Stimulated activated CD8-positive, alpha-beta memory T cell treated with anti-CD3 and anti-CD28 coated beads, Interleukin-7, amount 100 ng/mL, for 48 hours (primary cell): ENCODE measurements at places on chromosomes 5 and 9.
A peak's percentile ranks its signal among the peaks of the same experiment; 100 is the strongest.

DNA sequence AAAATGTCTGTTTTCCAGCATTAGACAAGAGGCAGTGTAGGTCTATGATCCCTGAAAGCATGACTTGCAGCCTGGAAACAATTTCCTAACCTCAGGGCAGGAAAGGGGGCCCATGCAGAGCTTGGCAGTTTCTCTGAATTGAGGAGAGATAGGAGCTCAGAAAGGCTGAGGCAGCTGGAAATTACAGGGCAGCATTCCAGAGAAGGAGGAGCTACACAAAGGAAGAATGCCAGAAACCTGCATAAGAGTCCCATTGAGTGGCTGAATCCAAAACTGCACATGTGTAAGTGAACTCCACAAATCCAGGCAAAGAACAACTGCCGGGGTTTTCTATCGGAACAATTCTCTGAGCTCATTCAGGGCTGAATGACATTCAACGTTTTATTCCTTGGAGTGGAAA, 346.8 kb downstream of the PIK3R1 start:
- no peak for DNase-seq

GRCh38 chr9:99167119-99167518, 54.6 kb downstream of the ALG2 start:
- DNase-seq, result no peak

DNA sequence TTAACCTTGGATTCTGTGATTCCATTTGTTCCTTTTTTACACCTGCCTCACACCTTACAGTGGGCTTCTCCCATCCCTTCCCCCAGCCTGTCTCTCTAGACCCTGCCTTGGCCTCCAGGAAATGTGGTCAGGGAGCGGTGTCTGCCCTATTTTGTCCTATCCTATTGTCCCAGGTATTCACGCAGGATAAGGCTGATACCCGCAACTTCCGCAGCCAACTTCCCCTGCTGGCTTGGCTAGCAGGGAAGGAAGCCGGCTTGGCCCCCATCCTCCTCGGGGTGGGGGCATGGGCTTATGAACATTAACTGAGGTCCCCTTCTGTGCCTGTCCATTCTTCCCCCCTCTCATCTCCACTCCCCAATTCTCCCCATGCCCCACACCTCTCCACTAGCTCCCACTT, 3.5 kb downstream of the CSF1R start:
- no peak for DNase-seq

- DNase-seq, result no peak
Observed at GRCh38 chr5:80059354-80059980, 24.3 kb downstream of the THBS4 start.

GRCh38 chr5:111933086-111933485, 176.1 kb upstream of the NREP start:
- DNase-seq, result no peak

DNA sequence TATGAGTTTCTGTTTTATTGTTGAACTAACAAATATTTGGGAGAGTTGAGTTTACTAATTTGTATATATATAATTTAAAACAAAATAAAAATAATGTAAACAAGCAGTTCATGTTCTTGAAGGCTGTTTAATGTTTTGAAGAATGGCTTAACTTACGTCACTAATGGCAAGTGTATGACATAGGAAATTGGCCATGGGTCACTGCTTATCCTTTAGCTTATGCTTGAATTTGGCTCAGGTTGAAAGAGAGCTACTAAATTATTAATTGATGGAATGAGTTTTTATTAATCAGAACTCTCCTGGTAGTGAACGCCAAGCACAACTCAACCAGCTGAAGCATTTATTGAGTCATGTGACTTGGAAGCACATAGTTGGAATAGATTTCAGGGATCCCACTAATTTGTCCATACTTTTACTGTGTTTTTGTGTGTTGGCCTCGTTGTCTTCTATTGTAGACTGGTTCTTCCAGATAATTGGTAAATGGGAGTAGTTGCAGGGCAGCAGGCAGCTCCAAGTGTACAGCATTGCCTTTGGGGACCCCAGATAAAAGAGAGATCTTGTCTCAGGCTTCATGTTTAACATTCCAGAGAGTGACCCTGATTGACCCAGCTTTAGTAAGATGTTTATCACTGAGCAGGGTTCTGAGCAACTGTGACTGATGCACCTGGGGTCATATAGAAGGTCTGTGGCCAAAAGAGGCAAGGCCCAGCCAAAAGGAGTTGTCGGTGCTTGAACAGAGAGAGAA, 13.5 kb downstream of the C5orf58 start:
- no peak for DNase-seq

DNA sequence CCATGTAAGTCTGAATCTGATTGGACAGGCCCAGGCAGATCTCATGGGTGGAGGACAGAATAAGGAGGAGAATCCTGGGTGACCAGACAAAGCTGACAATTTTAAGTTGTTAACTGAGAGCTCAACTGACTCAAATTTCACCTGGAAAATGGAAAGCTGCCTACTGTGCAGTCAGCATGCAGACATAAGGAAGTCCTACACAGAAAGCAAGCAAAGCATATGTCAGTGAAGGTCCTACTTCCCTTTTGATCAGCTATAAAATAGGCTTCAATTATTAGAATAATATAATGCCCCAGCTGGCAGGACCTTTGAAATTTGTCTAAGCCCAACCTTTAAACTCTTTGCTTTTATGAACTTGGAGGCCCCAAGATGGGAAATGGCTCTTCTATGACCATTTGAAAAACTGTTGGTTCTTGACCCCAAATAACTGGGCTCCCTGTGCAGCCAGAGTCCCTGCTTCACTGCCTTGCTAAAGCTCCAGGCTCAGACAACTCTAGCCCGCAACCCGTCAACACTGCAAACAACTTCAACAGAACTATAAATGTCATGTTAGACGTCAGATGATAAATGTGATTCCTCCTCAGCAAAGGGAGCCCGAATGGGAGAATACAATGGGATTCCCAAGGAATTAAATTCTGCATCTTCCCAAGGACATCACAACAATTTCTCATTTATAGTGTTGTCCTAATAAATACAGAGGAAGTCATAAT, 118.9 kb upstream of the ADRA1B start:
- no peak for DNase-seq

DNA sequence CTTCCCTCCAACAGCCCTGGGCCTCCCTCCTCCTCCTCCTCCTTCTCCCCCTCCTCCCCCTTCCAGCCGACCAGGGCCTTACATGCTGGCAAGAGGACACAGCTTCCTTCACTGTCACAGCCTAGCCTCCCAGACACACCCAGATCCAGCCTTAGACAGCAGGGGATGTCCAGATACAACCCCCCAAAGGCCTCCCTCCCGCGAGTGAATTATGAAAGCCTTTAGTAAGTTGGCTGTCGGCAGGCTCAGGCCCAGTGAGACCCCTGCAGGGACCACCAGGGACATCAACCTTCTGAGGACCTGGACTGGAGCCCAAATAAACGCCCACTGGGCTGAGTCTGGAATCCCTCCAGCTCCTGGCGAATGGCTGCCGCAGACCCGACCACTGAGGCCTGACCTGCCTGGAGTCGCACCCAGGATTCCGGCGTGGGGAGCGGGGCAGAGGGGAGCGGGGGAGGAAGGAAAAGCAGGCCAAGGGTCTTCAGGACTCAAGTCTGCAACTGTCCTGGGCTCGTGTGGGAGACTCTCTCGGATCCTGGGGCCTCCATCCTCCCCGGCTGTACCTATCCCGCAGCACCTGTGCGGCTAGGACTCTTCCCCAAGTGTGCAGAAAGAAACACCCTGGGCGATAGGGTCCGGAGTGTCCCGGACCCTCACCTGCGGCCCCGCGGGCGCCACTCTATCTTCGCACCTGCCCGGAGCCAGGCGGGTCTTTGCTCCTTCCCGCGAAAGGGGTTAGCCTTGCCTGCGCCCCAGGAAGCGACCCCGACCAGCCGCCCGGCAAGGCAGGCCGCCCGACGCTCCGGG, 705 bp downstream of the SEPTIN8 start:
- no peak for DNase-seq

DNA sequence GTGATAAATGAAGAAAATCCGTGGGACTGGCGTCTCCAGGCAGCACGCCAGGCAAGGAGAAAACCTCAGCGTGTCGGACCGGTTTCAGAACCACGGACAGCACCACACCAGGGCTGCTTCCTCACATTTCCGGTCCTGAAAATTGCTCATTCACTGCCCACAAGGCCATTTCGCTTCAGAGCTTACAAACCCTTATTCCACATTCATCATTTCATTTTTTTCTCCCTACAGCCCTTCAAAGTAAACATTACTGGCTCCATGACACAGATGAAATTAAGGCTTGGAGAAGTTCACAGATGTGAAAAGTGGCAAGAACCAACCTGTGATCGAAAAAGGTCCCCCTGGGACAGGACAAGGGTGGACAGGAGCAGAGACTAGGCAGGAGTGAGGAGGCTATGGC, 1.5 kb upstream of the GPRIN1 start:
- peak; percentile 25 for DNase-seq

- no peak for DNase-seq
Observed at GRCh38 chr9:99400184-99400731, 178.2 kb downstream of the SEC61B start.

DNA sequence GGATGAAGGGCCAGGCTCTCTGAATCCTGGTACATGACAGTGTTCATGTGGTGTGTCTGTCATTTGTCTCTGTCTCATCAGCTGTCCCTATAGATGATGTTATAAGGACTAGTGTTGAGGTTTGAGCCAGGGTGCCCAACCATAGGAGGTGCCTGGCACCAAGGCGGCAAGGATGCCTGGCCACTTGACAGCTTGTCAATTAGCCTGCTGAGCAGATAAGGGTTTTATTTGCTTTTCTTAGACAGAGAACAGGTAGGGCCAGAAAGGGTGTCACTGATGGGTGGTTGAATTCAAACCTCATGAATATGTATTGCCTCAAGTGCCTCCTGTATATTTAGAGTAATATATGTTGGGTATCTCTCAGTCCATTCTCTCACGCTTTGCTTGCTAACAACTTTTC, 30.1 kb upstream of the AUH start:
- no peak for DNase-seq

- DNase-seq, result no peak
Observed at GRCh38 chr9:96214635-96215034, 87.3 kb downstream of the HSD17B3 start.

- no peak for DNase-seq
Observed at GRCh38 chr5:3127423-3127911, 376.0 kb upstream of the IRX2 start.

DNA sequence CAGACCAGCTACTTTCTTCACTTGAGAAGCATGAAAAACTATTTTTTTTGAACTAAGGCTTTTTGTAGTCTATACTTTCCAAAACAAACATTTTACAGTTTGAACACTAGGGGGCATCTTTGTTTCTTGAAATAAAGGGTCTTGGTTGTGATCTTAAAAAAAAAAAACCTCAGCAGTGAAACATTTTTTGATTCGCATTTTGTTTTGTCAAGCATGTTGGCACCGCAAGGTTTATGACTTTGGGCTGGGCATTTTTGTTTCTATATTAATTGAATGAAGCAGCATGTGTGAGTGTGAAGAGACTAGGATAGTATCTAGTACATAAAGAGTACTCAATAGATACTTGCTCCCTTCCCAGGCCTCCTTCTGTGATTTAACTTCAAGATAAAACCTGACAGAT, 31.6 kb upstream of the ACOT12 start:
- DNase-seq, result no peak

- DNase-seq, result no peak
Observed at GRCh38 chr9:69820955-69821788, 555 bp downstream of the CFAP95 start.

GRCh38 chr9:126690431-126691051, 76.8 kb downstream of the LMX1B start:
- no peak for DNase-seq

- DNase-seq, result no peak
Observed at GRCh38 chr5:52706775-52707174, 80.9 kb upstream of the ITGA1 start.

GRCh38 chr9:107110153-107110552, 172.9 kb upstream of the RAD23B start:
- DNase-seq, result no peak

- no peak for DNase-seq
Observed at GRCh38 chr5:105460721-105461120, 1898.1 kb upstream of the NUDT12 start.

DNA sequence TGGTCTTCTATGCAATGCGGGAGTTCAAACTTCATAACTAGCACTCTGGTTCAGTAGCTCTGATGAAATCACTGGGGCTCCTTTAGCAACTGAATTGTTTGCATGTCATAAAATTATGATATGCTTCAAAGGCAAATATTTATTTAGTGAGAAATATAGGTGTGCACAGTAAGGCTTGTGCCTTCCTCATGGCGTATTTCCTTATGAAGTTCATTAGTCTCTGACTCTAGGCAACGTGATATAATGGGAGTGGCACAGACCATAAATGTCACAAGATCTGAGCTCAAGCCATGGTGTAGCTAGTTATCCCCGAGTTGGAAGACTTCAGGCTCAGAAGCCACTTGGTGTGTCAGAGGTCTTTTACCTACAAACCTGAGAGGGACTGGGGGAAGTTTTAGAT, 35.5 kb downstream of the PIP5K1B start:
- no peak for DNase-seq

DNA sequence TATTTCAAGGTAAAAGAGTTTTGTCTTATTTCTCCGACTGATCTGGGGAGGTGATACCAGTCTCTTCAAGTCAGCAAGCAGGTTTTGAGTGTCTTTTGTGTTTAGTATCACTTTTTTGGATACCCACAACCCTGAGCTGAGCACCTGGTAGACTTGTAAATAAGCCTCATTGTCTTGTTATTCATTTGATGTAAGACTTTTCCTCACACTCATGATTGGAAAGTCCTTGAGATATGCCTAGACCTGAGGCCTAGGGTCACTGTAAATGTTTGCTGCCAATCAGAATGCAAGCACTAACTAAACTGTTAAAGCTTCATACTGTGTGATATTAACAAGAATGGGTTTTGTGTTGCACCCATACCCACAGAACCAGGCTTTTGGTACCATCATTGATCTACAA, 100.7 kb upstream of the CKMT2 start:
- no peak for DNase-seq

GRCh38 chr9:133492061-133493021, 13.4 kb upstream of the SLC2A6 start:
- DNase-seq, result no peak

DNA sequence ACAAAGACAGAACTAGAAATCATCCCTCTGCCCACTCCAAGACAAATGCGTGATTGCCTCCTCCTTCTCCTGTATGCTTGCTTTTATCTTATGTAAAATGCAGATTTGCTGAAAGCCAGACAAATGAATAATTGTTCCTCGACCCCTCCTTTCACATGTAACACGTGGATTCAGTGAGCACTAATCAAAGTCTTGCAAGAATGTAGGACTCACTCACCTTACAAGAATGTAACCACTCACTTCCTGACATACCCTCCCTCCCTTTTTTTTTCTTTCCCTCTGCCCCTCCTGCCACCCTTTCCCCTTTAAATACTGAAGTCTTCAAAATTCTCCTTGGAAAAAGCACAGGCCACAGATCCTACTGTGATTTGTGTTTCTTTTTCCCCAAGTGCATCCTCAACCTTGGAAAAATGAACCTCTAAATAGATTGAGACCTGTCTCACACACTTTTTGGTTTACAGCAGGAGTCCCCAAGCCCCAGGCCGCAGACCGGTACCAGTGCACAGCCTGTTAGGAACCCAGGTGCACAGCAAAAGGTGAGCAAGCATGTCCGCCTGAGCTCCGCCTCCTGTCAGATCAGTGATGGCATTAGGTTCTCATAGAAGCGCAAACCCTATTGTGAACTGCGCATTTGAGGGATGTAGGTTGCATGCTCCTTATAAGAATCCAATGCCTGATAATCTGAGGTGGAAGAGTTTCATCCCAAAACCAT, 29.4 kb upstream of the HSD17B3 start:
- no peak for DNase-seq

- no peak for DNase-seq
Observed at GRCh38 chr9:6968271-6968670, 210.5 kb downstream of the KDM4C start.
